ENCODE measurements at places on chromosomes 12 and 14. TPM values are rescaled to one million over a fixed set of nuclear protein-coding genes. Genes with fewer than 3 reads are reported as not detected.

DNA sequence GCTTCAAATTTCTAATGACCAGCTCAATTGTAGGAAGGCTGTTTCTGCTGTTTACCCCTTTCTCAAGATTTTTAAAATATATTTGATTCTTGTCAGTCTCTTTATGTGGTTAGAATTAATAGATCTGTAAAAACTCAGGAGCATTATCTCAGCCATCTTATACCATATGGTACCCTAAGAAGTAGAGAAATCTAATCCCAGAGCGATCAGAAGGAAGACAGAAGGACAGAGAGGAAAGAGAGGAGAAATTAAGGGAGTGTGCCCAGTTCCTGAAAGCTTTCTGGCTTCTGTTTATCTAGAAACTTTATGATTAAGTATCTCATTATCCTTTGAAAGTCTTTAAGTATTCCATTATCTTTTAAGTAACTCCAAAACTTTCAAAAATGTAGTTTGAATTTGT, 152.1 kb upstream of the NAV3 start:
- no peak for DNase-seq

GRCh38 chr14:38199076-38199475, 8.6 kb upstream of the SSTR1 start:
- no peak for DNase-seq

The ASPG gene
- 0.45 TPM for total RNA-seq

DNA sequence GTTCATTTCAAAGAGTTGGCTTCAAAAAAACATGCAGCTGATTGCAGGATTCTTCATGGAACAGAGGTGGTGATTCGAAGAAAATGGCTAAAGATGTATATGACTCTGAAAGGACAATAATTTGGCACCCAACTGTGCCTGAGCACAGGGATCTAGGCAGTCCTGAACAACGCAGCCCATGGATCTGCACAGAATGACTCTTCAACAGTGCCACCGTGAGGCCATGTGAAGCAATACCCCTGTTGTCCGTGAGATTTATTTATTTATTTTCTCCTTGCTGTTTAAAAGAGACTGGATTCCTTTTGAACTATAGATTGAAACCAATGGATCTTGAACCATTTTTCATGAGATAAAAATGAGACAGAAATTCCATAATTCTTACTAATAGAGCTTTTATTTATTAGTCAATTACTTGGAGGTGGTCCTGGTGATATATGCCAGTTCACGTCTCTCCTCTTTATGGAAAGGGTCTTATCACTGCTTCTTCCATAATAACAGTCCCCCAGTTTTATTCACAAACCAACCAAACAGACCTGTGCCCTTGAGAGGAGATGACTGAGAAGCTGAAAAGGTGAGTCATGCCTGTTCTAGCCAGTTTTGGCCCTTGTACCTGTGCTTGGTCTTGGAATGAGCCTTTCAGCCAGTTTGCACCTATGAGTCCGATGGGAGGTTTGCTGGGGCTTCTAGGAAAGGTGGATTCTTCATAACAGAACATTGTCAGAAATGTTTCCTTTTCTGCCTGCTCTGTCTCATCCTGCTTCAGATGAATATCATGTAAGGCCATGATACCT, 1598.3 kb downstream of the AACS start:
- no peak for DNase-seq

The RPGRIP1 gene
- total RNA-seq, result 6.0 TPM

The ZNF891 gene
- 17.6 TPM for total RNA-seq

- DNase-seq, result no peak
Observed at GRCh38 chr14:22549981-22550673, 38.9 kb downstream of the DAD1 start.

DNA sequence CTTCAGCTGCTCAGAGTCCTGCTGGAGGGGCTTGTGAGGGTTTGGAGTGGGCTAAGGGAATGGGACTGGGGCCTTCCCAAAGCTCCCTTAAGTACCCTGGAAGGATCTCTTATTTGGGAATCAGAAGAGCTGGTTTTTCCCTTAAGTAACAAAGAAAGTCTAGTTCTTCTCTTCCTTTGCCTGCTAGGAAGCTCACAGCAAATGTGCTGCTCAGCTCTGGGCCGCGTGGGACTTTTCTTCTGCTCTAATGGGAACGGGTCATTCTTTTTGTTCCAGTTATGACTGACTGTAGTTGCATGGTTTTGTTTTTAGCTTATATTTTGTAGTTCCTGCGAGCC, 6.0 kb downstream of the KIF26A start:
- DNase-seq, result no peak

DNA sequence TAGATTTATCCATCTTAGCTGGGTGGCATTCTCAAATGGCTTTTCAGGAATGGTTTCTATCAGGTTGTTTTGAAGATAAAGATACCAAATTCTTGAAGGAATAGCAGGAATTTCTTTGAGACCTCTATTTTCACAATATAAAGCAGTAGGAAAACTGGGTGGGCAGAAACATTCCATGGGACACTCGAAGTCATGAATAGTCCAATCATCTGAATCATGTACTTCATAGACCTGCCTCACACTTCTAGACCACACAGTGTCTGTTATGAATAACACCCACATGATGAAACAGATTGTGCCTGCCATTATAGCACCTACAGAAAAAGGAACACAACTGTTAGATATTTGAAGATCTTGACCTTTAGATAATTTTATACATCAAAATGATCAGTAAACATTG, 1.8 kb downstream of the KERA start:
- DNase-seq, result no peak

GRCh38 chr14:39181026-39181692, 6.1 kb downstream of the PNN start:
- no peak for DNase-seq

GRCh38 chr14:75981426-75982265, at the start of gene TGFB3:
TSS of gene TGFB3 (minus strand) at chr14:75981995. CDS start at chr14:75980893, 1,102 bp downstream.
- no peak for DNase-seq

GRCh38 chr12:80659512-80660063, 47.8 kb upstream of the MYF6 start:
- no peak for DNase-seq

DNA sequence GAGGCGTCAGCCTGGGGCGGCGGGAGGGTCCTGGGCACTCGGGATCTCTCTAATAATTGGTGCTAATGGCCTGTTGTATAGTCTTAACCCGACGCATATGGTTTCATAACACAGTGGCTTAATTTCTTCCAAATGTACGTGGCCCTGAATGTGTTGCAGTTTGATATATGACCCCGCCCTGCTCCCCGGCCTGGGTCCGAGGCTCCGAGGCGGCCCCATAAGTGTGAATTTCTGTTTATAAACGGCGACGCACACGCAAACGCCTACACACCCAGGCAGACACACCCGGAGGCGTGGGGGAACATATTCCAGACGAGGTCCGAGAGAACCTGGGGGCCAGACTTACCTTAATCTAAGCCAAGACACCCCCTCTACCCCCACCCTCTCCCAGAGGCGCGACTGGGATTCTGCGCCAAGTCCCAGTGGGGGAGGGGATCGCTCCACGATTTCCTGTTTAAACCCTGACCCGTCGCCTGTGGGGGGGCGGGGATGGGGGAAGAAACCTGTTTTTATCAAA, 9.7 kb upstream of the HOXC6 start:
- no peak for DNase-seq

- DNase-seq, result peak; percentile 42
Observed at GRCh38 chr12:607541-608001, 55.7 kb downstream of the NINJ2 start.

The NRDE2 gene
- 18.1 TPM for total RNA-seq

The GPR65 gene
- total RNA-seq, result 0.18 TPM

GRCh38 chr12:48160807-48161206, 3.5 kb upstream of the ASB8 start:
- DNase-seq, result no peak

DNA sequence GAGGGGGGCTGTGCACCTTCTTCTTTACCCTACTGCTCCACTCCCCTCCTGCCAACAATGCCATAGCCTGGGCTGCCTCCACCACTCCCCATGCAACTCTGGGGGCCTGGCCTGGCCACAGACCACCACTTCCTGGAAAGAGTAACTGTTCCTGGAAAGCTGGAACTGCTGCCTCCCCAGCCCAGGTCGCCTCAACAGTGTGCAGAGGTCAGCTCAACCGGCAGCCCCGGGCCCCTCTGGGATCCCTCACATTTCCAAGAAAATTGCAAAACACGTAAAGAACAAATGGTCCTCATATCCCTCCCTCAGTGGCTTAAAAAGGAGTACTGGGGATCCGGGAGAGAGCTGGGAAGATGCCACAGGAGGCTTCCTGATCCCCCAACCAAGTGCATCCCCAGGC, 22.4 kb upstream of the DIO3 start:
- DNase-seq, result no peak

The SPTB gene
- 15.4 TPM for total RNA-seq

- no peak for DNase-seq
Observed at GRCh38 chr14:31080056-31080455, 53.9 kb upstream of the STRN3 start.

GRCh38 chr12:131943389-131943788, 6.4 kb upstream of the EP400 start:
- no peak for DNase-seq

DNA sequence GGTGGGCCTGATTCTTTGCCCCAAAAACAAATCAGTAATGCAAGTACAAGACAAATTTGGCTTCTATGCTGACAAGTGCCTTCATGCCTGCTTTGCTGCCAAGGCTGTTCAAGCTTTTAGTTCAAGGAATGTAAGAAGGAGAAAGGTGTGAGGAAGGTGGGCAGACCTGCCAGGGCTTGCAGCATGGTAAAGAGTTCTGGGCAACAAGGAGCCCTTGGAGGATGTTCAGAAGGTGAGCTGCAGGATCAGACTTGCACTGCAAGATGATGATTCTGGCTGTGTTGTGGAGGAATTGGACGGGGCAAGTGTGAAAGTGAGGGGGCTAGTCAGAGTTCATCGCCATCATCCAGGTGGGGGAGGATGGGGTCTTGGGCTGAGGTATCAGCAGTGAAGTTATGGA, 167.9 kb downstream of the NUAK1 start:
- no peak for DNase-seq

GRCh38 chr12:95336387-95337067, 118.9 kb downstream of the VEZT start:
- DNase-seq, result peak; percentile 88

DNA sequence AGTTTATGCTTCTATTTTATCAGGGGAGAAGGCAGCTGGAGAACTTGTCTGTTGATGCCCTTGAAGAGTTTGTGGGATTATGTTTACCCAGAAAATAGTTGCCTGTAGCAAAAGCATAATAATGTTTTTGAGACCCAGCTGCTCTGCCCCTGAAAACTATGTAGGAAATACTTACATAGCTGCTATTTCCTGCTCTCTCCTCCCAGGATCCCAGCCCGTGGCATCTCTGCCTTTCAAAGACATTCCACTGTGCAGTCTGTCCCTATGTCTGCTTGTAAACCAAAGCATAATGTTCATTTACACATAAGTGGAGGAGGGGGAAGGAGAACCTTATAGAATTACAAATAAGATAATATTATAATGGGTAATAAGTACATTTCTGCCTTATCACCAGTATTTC, 198.7 kb downstream of the SYT1 start:
- DNase-seq, result no peak

GRCh38 chr12:131312793-131313545, 359.3 kb downstream of the ADGRD1 start:
- no peak for DNase-seq

The CISTR gene
- total RNA-seq, result not detected

DNA sequence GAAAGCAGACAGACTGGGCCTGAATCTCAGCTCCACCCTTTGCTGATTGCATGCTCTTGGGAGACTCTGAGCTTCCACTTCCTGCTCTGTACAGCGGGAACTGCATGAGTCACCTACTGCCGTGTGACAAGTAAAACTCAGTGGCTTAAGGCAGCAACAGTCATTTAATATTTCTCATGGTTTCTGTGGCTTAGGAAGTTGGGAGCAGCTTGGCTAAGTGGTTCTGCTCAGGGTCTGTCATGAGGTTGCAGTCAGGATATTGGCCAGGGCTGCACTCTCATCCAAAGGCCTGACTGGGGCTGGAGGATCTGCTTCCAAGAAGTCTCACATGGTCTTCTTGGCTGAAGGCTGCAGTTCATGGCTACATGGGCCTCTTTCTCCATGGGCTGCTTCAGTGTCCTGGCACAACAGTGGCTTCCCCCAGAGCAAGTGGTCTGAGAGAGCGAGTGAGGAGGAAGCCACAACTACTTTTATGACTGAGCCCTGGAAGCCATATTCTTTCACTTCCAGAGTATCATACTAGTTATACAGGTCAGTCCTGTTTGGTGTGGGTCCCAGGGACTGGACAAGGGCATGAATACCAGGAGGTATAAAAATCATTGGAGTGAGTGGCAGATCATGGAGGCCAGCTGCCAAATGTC, 49.7 kb downstream of the FAM222A start:
- no peak for DNase-seq

The SOCS4 gene
- 37.2 TPM for total RNA-seq

DNA sequence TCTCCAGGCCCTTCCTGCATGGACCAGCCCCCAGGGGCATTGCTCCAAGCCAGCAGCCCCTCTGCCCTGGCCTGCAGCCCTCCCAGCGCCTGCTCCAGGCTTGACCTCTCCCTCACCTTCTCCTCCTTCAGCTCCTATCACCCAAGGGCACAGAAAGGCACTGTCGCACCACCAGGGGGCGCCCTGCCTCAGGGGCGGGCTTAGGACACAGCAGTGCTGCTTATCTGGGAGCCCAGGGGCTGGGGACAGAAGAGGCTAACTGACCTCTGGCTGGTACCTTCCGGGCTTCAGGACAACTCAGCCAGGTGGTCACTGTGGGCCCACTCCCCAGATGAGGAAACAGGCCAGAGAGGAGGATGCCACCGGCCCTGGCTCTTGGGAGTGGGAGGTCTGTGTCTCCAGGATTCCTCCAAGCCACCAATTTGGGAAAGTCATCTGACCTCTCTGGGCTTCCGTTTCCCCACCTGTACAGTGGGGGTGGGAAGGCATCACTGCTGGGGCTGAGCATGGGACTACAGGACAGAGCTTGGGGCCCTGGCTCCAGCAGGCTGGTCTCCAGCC, 25.3 kb upstream of the GPR132 start:
- peak; percentile 75 for DNase-seq

DNA sequence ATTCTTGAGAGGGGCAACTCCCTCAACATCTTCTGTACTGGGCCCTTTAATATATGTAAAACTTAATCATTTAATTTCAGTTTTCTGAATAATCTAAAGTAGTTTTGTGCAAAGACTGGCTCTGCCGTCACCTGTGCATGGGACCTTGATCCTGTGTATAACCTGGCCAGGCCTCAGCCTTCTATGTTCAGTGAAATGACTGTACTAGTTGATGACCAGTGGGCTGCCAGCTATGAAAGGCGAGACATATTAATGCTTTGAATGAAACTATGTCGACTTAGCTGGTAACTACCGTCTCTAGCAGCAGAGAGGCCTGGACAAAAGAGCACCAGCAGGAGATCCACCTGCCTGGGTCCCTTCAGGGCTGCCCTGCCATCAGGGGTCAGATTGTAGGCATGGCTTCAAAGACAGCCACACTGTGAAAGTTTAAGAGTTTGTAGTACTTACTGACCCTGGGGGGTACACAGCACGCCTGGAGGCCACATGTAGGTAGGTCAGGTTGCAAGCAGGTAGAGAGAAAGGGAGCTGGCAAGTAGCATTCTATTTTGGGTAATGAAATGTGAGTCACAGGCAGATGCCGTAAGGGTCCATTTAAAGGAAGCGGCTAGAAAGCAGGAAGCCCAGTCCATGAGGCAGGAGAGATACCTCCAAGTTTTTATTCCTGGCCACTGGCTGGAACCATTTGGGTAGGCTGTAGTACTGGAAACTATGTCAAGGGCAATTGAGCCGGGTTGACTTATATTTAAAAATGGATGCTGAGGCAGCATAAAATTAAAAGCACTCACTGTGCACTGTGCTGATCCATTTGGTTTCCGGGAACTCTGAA, 77.2 kb downstream of the BHLHE41 start:
- no peak for DNase-seq
